Activated CD4-positive, alpha-beta T cell treated with anti-CD3 and anti-CD28 coated beads for 36 hours (primary cell): ENCODE measurements at places on chromosomes 16 and 17. TPM values are rescaled to one million over a fixed set of nuclear protein-coding genes. Genes with fewer than 3 reads are reported as not detected.

GRCh38 chr16:3659251-3659650 lies 4.8 kb downstream of the DNASE1 start:
- no peak for DNase-seq

GRCh38 chr17:8312726-8313600 lies 2.9 kb downstream of the ARHGEF15 start:
- no peak for DNase-seq

Gene CCDC92B
- not detected for total RNA-seq

Gene CHST5
- 0.40 TPM for total RNA-seq

GRCh38 chr17:31388770-31389656 lies 2.5 kb upstream of the RAB11FIP4 start:
- DNase-seq: peak; percentile 63

Gene EVPL
- 0.04 TPM for total RNA-seq

Gene TP53TG3F
- total RNA-seq: 0.19 TPM

Gene CDH16
- not detected for total RNA-seq

GRCh38 chr16:13453938-13454553 lies 465.9 kb upstream of the ERCC4 start:
- DNase-seq: peak; percentile 56

Gene KRT23
- total RNA-seq: not detected

Gene CTRL
- 3.5 TPM for total RNA-seq

DNA sequence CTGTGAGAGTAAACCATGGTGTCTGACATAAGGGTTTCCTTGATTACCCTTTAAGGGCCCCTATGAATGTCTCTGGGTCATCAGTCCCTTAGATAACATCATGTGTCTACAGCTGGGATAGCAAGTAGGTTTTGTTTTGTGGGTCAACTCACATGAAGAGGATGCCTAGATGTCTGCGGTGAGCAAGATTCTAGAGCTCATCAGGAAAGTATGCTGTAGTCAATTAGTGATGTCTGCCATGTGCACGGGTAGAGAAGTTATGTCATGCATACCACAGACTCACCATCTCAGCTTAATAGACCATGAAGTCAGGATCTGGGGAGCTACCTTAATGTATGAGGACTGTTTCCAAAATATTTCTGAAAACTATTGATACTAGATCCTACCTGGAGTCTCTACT lies 57.5 kb downstream of the CDH13 start:
- DNase-seq: no peak

DNA sequence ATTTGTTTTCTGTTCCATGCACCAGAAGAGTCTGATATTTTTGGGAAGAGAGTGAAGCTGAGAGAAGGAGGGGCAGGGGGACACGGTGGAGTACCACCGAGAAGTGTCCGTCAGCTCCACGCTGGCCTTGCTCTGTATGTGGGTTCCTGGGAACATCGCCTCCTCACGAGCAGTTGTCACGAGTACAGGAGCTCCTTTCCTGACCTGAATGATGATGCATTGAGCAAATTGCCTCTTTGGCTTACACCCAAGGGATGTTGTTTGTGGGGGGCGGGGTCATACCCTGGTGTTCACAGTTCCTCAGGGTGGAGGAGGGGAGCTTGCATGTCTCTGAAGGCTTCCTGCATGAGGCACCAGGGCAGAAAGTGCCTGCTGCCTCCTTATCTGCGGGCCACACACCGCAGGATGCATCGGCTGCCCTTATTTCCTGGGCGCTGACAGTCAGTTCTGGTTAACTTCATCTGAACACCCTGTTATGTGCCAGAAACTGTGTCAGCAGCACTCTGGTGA lies 36.2 kb downstream of the RGS9 start:
- peak; percentile 79 for DNase-seq

DNA sequence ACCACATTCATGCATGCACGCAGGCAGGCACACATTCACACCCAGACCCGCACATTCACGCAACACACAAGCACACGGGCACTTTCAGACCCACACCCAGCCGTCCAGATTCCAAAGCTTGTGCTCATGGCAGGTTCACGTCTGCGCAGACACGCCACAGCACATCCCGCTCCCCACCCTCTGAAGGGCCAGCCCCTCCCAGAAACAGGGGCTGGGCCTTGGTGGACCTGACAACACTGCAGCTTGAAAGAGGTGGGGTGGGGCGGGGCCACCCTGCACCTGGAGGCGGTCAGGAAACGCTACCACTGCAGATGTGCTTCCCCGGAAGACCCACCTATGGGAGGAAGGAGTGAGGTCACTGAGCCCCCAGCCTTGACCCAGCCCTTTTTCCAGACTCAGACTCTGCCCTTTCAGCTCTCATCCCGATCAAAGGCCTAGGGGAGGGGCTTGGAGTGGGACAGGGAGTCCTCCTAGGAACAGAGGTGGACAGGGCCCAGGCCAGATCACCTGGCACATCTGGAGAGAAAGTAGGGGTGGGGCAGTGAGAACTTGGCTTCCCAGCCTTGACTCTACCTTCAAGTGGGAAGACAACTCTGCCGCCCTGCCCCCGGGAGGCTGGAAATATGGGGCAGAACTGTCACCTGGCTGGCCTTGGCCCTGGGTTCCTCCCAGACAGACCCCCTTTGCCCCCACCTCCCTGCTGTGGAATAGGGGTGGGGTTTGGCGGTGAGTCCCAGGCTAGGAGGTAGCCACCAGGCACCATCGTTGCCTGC lies 11.0 kb downstream of the P3H4 start:
- DNase-seq: no peak

DNA sequence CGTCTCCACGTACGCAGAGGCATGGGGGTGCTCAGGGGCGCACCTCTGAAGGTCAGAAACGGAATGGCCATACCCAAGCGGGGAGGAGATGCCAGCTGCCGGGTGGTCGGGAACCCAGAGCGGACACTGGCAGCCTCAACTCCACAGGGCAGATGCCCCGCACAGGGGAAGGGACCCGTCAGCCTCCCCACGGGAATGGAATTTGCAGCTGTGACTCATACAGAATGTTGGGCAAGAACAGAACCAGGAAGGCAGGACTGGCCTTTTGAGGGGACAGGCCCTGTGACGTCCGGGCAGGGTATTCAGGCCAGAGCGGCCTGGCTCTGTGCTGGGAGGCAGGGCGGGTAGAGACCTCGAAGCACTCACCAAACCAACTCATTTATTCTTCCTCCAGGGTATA lies 7.5 kb downstream of the TK1 start:
- no peak for DNase-seq

GRCh38 chr16:81868057-81868748 lies 89.1 kb downstream of the PLCG2 start:
- DNase-seq: no peak

GRCh38 chr17:33284022-33284421 lies 9.1 kb downstream of the ASIC2 start:
- DNase-seq: no peak

DNA sequence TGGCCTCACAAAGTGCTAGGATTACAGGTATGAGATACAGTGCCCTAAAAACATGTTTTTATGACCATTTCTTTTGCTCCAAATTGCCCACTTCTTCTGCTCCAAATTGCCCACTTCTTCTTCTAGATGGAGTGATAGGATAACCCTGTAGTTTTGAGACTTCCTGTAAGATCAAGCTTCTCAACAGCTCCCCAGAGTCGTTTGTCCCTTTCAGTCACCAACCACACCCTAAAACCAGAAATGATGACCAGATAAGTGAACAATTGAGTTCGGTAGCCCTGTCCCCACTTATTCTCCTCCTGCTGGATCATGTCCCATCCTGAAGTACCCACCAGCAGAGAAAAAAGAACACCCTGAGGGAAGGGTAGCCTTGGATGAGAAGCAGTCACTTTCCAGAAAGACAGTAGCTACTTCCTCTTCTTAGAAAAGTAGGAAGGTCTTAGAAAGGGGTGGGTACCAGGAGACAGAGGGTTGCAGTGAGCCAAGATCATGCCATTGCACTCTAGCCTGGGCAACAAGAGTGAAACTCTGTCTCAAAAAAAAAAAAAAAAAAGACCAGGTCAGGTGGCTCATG lies 2.5 kb downstream of the ODAD4 start:
- DNase-seq: no peak

- no peak for DNase-seq
Observed at GRCh38 chr17:44543213-44543904, 13.9 kb upstream of the FZD2 start.

Gene ENO3
- 32.0 TPM for total RNA-seq
